ENCODE measurements at places on chromosomes 4 and X.

DNA sequence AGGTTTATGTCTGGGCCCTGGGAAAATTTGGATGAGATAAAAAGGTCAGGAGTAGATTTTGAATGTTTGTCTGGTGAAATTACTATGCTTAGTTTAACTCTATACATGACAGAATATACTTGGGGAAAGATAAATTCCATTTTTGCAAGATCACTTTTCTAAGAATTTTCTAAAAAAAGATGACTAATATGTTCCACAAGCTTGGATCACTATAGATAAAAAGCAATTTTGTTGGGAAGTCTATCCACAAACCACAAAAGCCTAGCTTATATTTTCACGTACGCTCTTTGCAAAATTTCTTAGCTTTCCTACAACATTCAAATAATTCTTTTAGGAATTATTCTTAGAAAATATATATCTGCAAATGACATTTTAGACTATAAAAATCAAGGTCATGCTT, 20.6 kb upstream of the COQ2 start:
- no peak for DNase-seq

DNA sequence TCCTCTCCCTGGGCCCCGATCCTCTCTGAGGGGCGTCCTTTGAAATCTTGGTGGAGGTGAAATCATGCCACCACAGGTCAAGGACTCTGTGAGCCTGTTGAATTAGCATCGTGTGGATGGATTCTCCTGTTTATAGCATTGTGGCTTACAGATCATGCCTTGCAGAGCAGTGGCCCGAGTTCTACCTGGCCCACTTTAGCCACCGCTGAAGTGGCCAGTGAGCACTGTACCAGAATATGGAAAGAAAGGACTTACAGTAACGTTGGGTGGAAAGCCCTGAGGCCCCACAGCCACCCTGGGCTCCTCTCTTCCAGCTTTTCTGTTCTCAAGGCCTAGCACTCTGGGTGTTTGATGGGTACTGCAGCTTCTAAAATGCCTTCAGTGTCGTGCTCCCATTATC, 35.3 kb downstream of the NPFFR2 start:
- no peak for DNase-seq

DNA sequence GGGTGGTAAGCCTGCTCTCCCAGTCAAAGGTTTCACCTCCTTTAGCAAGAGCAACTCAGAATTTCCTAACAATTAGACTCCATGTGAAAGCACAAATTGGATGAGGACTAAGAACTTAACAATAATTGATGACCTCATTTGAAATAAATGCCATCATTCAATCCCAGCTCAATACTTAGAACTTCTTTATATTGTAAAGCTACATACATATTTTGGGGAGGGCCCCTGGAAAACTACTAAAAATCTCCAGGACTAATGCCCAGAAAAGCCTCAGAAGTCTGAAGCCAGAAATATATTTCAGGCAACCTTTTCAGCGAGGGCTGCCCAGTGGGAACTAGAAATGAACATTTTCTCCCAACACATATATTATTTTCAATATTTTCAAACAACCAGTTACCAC, 38.1 kb downstream of the AMOT start:
- DNase-seq: no peak

DNA sequence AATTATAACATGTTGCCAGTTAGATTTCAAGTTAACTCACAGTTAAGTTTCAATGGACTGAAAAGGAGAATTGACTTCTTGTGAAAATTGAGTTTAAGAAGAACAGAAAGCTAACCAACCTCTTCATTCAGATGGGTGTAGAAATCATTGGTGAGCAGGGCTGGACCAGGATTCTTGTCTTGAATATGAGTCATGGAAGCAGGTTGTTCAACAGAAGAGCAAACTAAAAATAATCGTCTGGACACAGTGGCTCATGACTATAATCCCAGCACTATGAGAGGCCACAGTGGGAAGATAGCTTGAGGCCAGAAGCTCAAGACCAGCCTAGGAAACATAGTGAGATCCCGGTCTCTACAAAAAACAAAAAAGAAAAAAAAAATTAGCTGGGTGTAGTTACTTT, 98.2 kb downstream of the ARSJ start:
- DNase-seq: no peak

- no peak for DNase-seq
Observed at GRCh38 chr4:52200339-52200725, 149.2 kb downstream of the SPATA18 start.

DNA sequence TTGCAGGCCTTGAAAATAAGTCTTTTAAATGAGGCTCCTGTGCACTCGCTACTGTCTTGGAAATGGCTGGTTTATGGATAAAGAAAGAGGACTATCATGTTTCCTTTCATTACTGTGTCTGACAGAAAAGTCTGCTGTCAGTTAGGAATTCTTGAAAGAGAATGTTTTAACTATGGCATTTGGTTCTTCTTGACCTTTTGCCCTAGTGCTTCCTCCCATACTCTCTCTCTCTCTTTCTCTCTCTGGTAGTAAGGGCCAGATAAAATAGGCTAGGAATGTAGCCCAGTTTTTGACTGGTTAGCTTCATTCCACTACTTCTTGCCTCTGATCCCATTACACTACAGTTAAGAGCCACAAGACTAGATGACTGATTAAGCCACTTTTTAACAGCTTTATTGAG, 29.8 kb downstream of the YY2 start:
- no peak for DNase-seq

- no peak for DNase-seq
Observed at GRCh38 chr4:87420276-87420830, 2.0 kb upstream of the NUDT9 start.

DNA sequence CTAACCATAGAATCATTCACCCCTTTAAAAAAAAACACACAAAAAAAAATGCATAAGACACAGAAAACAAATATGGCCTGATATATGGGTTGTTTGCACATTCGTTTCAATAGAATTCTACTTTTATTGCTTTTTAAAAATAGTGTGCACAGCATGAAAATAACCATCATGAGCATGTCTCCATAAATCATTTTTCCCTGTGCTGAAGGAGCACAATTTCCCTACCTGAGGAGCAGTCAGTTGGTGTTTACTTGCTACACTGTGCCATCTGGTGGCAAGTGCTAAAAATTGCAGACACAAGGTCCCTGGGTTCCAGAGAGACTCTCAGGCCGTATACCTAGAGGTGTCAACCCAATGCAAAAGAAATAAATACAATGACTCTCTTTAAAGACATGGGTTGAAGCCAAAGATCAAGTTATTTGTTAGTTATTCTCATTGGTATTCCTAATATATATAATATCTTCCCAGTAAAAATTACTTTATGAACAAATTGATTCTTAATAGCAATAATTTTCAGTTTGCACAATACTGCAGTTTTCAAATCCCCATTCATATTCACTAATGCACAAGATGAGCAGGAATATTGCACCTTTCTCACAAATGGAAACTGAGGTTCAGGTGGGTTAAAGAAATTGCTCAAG, 551.4 kb downstream of the IQCM start:
- DNase-seq: peak; percentile 55

GRCh38 chrX:111503485-111503993, 7.9 kb upstream of the SERTM2 start:
- DNase-seq: no peak

GRCh38 chr4:5999356-5999755, 18.9 kb downstream of the C4orf50 start:
- no peak for DNase-seq

DNA sequence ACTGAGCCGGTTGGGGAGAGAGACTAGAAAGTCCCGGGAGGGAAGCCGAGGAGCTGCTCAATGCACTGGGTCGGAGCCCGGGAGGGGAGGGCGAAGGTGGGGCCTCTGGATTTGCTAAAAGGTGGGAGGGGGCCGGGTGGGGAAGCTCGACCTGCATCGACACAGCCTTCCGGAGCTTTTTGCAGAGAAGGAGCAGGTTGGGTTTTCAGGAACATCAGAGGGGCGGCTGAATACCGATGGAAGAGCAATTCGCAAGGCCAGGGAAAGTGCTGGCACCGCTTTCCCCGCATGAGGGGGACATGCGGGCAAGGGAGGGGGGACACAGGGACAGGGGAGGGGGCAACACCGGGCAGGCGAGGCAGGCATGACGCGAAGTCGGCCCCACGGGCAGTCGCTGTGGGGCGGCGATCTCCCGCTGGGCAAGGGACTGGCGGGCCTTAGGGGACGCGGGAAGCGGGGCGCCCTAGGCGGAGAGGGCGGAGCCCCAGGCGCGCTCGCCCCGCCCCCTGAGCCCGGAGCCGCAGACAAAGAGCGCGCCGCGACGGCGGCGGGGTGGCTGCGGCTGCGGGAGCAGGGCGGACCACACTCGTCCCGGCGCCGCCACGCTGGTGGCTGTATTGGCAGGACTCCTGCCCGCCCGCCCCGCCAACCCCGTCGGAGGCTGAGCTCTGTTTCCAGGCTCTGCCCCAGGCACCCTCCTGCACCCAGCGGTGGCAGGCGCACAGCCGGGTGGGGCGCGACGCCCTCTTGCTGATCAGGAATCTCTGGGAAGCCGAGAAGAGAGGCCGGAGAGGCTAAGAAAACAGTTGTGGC, 11.6 kb downstream of the PDZD4 start:
- peak; percentile 69 for DNase-seq

DNA sequence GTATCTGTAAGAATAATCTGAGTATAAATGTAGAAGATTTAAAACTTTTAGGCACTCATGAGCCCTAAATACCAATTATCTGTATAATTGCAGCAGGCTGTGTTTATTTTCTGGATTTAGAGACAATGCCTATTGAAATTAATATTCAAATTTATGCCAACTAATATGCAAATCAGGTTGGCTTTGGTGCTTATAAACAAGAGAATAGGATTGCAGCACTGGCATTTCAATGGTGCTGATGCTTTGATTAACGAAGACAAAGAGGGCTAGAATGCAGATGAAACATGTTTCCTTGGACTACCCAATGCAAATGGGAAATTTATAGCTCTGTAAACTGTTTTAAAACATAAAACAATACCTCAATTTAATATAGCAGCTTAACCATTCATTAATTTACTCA, 70.7 kb upstream of the GATB start:
- DNase-seq: no peak

DNA sequence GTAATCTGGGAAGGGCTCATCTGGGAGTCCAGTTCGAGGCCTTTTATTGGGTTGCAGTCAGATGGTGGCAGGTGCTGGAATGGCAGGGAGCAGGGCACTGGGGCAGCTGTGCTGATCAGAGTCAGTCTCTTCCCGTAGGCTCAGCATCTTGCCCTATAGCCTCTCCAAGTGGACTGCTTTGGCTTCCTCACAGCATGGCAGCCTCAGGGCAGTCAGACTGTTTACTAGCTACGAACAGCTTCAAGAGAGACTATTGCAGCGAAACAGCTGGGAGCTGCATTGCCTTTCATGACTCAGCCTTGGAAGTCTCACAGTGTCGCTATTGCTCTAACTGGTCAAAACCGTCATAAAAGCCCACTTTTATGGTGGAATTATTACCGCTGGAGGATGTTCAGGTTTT, 26.8 kb upstream of the DUSP21 start:
- DNase-seq: no peak

GRCh38 chrX:38060331-38060878, 54.1 kb downstream of the SYTL5 start:
- no peak for DNase-seq

DNA sequence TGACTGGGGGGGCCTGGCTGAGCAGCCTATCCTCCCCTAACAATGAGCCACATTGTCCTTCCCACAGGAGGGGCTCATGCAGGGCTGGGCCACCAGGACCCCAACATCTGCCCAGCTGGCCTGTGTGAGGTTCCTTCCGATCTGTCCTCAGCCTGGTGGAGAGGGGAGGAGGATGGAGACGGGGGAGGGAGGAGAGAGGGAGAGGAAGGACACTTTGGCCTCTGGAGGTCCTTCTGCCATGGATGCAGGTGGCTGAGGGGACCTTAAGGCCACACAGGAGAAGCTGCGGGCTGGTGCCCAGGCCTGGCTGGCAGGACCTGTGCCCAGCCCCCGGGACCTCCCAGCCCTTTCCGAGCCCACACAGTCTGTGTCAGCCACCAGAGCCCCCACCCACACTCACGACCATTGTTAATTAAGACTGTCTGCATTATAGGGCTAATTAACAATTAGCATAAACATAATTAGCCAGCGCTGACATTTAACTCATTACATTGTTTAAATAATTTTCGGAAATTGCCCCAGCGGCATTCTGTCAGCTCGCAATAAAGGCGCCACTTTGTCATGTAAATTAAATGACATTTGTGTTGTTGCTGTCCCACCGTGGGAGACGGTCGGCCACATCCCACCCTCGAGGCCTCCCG, 53.0 kb upstream of the NKX1-1 start:
- DNase-seq: peak; percentile 7

- no peak for DNase-seq
Observed at GRCh38 chr4:173237152-173237551, 68.5 kb downstream of the GALNT7 start.

DNA sequence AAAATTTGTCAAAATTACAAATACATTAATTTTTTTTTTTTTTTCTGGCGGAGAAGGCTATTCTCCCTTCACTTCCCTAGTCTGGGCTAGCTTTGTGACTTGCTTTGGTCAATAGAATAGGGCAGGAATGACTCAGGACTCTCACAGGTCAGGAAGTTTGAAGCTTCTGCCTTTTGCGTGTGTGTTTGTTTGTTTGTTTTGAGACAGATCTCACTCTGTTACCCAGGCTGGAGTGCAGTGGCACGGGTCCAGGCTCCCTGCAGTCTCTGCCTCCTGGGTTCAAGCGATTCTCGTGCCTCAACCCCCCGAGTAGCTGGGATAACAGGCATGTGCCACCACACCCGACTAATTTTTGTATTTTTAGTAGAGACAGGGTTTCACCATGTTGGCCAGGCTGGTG, 55.9 kb upstream of the USP9X start:
- no peak for DNase-seq

- DNase-seq: no peak
Observed at GRCh38 chr4:128862608-128863311, 53.3 kb downstream of the JADE1 start.

GRCh38 chr4:54498661-54499111, 159.1 kb upstream of the KIT start:
- peak; percentile 51 for DNase-seq

- DNase-seq: peak; percentile 83
Observed at GRCh38 chr4:10074767-10075105, 41.9 kb downstream of the WDR1 start.

Data from AG20443 (cell line).